ENCODE measurements at places on chromosomes 12 and 14.

DNA sequence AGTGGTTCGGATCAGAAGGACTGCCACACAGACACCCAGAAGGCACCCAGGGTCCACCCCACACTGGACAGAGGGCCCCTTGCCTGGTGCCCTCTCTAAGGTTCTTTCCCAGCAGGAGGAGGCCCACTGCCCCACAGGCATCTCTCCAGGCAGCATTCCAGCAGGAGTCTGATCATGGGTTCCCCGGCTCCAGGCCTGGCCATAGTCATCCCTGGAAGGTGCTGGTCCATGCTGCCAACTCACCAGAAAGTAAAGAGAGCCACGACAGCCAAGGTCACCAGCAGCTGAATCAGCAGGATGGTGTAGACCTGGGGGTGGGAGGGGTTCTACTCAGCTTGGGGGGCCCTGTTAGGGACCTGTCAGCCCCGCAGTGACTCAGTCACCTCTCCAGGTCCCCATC is 6.4 kb downstream of the FAIM2 start:
- no peak for DNase-seq

DNA sequence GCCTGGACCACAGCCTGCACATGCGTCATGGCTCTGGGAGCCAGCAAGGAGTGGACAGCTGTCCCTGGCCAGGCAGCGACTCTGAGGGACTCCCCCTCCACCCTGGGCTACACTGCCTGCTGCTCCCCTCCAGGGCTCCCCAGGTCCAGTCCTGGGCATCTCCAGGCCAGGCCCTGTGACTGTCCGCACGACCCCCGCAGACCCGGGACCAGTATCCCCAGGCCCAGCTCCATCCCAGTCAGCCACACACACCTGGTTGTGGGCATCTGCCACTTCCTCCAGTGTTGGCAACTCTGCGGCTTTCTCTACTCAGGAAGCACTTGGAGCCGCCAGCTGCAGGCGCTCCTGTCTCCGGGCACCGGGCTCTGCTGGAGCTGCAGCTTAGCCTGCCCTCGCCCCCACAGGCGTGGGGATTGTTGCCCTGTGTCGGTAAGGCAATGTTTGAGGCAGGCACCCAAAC is 2.4 kb downstream of the ULK1 start:
- no peak for DNase-seq

- DNase-seq = no peak
Observed at GRCh38 chr12:52871291-52872039, 22.7 kb upstream of the KRT78 start.

GRCh38 chr14:71021347-71022011 is 114.2 kb downstream of the PCNX1 start:
- DNase-seq = no peak

- DNase-seq = no peak
Observed at GRCh38 chr14:92143962-92144361, 22.2 kb downstream of the CPSF2 start.

- no peak for DNase-seq
Observed at GRCh38 chr12:106037524-106038298, 101.0 kb downstream of the NUAK1 start.

DNA sequence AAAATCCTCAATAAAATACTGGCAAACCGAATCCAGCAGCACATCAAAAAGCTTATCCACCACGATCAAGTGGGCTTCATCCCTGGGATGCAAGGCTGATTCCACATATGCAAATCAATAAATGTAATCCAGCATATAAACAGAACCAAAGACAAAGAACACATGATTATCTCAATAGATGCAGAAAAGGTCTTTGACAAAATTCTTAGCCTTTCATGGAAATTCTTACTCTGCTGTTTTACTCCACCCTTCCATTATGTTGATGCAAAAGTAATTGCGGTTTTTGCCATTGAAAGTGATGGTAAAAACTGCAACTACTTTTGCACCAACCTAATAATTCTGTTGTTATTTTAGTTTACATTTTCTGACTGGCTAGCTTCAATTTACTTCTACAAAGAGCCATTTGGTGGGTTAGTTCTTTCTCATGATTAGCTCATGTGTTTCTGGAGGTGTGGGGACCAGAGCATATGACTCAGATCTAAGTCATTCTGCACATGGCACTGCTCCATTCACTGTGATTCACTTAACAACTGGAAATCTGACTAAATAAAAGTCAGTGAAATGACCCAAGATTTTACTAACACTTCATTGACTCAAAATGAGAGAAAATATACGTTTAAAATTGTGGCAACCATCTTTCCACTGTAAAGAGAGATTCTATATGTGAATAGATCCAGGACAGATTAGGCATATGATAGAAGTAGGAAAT is 99.9 kb downstream of the TMTC3 start:
- no peak for DNase-seq

DNA sequence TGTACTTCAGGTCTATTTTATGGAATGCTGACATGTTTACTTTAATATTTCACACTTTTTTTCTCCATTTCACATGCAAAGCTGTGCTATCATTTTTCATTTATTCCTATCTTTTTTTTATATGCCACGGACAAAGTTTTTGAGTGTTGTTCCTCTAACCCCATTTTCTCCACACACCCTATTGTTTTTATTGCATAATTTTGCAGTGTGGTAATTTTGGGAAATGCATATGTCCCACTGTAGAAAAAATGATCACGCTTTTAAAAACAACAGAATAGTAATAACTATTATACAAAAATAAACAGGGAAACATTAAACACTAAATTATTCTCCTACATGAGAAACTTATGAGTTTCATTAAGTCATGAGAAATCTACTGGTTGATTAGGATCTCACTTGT is 14.2 kb downstream of the ZFC3H1 start:
- DNase-seq = no peak

DNA sequence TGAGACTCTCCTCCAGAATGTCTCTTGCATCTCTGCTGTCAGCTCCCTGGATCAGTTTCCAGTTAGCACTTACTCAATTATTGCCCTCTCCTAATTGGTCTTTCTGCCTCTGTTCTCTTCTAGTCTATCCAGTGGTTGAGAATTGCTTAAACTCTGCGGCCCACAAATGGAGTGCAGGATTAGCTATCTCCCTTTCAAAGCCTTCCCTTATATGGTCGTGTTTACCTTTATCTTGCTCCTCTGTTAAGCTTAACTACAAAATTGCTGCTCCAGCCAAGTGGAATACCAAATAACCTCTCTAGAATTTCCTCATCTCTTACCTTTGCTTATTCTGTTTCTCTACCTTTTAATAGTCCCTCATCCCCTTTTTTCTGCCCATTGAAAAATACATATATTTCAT is 132.7 kb downstream of the NRXN3 start:
- no peak for DNase-seq

GRCh38 chr14:80792771-80793170 is 148.8 kb downstream of the CEP128 start:
- no peak for DNase-seq

- no peak for DNase-seq
Observed at GRCh38 chr14:56340932-56341331, 222.7 kb downstream of the PELI2 start.

DNA sequence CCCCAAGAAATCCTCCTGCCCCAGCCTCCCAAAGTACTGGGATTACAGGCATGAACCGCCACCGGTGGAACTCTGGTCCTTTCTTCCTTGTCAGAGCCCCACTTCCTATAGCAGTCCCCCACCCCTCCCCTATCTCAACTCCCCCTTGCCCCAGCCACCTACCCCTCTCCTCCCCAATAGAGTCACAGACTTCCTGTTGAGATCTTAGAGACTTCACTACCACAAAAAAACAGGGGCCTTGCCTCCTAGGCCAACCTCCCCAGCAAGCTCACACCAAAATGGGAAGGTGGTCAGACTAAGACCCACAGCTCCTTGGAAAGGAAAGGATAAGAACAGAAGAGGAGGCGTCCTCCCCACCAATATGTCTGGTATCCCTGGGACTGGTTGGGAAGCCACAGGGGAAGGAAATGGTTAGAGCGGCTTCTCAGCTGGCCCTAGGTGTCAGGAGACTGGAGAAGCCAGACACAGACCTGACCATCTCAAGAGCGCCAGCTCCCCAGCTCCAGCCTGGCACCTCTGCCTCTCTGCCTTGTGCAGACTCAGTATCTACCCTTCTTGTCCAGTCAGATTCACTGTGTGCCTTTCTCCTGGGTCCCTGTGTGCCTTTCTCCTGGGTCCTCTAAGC is 8.5 kb downstream of the ITGB7 start:
- DNase-seq = no peak

GRCh38 chr12:132806857-132807256 is 21.8 kb downstream of the GOLGA3 start:
- peak; percentile 25 for DNase-seq

- no peak for DNase-seq
Observed at GRCh38 chr14:71423481-71423880, 508.7 kb upstream of the RGS6 start.

DNA sequence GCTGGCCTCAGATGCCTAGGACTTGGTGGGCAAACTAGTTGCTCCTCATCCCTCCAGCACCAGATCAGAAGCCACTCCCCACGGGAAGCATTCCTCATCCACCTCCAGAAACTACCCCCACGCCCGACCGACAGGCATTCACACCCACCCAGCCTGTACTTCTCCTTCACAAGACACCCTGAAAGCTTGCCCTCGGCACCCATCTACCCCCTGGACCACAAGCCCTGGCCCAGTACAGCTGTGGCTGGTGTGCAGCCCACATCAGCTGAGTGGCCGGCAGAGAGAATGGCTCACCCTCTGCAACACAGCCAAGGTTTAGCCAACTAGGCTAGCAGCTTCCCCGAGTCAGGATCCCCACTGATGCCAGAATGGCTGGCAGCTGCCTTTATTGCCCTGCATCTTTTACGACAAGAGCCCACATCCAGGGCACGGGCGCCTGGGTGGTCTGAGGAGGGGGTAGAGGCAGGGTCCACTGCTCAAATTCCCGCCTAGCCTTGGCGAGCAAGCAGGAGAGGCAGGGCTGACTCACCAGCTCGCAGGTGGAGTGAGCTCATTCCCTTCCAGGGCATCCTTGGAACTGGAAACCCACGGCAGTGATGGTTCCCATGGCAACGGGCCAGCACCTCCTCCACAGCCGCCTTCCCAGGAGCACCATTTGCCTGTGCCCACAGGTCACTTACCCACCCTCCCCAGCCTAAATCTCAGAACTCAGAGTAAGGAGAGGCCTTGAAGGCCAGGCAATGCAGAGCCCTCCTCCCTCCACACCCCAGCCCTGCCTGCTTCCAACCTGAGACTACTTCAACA is 17.1 kb downstream of the ACTN1 start:
- no peak for DNase-seq

DNA sequence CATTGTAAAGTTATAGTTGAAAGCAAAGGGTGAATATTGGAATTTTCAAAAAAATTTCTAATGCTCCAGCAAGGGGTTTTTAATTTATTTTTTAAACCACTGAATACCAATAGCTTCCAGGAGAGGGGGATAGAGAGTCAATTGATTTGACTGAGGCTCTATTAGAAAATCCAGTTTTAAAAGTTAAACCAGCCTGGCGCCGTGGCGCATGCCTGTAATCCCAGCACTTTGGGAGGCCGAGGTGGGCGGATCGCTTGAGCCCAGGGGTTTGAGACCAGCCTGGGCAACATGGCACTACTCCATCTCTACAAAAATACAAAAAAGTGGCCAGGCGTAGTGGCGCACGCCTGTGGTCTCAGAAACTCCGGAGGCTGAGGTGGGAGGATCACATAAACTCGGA is 150.1 kb downstream of the SLC38A4 start:
- DNase-seq = no peak

- DNase-seq = no peak
Observed at GRCh38 chr14:100899884-100900771, 3.4 kb downstream of the RTL1 start.

GRCh38 chr12:71475280-71475679 is 35.7 kb downstream of the LGR5 start:
- no peak for DNase-seq

GRCh38 chr12:57126561-57126960 is 1.7 kb upstream of the LRP1 start:
- no peak for DNase-seq

- DNase-seq = no peak
Observed at GRCh38 chr12:117352883-117353282, 8.5 kb downstream of the NOS1 start.

DNA sequence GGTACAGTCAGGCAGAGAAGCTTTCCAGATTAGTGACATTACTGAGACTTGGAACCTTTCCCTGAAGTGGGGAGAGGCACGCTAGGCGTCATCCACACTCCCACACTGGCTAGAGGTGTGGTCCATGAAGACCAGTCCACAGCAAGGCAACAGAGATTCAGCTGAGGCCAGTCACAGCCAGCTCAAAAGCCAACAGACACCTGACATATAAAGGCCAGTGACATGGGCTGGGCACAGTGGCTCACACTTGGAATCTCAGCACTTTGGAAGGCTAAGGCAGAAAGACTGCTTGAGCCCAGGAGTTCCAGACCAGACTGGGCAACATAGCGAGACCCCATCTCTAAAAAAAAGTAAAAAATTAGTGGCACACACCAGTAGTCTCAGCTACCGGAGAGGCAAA is 10.9 kb downstream of the HRK start:
- no peak for DNase-seq

GRCh38 chr14:73955674-73956073 is 5.6 kb downstream of the COQ6 start:
- no peak for DNase-seq

GRCh38 chr12:96375841-96376604 is 24.2 kb downstream of the CDK17 start:
- DNase-seq = no peak

- no peak for DNase-seq
Observed at GRCh38 chr12:105485921-105486320, 155.4 kb downstream of the C12orf75 start.

GRCh38 chr12:24463375-24463774 is 485.5 kb downstream of the BCAT1 start:
- no peak for DNase-seq

DNA sequence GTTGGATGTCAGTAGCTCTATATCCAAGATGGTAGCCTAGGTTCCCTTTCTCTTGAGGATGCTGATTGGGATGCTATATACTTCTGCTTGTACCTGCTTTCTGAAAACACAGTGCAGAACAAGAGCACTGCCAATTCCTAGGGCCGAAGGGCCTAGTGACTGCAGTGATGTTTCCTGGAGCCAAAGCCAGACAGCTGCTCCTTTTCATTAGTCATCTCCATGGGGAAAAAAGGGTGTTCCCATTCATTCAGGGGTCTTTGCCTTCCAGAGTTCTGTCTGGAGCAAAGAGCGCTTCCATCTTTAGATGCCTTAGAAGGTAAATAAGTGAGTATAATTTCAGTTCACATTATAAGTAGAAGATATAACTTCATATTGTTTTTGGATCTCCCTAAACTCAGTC is 85.5 kb downstream of the PTPRB start:
- no peak for DNase-seq

DNA sequence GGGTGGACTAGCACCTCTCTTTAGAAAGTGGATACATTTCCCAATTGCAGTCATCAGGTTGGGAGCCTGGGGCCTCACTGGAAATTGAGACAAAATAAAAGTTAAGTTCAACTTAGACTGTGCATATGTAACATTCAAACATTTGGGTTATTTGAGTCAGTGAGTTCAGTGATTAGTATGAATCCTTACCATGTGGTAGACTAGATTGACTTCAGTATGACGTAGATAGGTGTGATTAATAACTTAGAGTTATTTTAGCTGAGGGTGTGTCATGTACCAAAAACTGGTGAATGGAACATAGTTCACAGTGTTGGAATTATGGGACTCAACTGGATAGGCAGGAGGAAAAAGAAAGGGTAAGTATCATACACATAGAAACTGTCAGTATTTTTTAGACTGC is 8.0 kb upstream of the SSTR1 start:
- DNase-seq = no peak
